ENCODE measurements at places on chromosomes 16 and 17.
A peak's percentile ranks its signal among the peaks of the same experiment; 100 is the strongest.

DNA sequence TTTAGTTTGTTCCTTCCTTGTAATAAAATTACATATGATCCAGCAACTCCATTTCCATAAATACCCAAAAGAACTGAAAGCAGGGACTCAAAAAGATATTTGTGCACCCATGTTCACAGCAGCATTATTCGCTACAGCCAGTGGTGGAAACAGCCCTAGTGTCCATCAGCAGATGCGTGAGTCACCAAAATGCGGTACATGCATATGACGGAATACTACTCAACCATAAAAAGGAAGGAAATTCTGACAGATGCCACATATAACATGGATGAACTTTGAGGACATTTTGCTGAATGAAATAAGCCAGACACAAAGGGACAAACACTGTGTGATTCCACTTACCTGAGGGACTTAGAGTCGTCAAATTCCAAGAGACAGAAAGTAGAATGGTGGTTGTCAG lies 9.1 kb upstream of the SLC47A2 start:
- no peak for DNase-seq

DNA sequence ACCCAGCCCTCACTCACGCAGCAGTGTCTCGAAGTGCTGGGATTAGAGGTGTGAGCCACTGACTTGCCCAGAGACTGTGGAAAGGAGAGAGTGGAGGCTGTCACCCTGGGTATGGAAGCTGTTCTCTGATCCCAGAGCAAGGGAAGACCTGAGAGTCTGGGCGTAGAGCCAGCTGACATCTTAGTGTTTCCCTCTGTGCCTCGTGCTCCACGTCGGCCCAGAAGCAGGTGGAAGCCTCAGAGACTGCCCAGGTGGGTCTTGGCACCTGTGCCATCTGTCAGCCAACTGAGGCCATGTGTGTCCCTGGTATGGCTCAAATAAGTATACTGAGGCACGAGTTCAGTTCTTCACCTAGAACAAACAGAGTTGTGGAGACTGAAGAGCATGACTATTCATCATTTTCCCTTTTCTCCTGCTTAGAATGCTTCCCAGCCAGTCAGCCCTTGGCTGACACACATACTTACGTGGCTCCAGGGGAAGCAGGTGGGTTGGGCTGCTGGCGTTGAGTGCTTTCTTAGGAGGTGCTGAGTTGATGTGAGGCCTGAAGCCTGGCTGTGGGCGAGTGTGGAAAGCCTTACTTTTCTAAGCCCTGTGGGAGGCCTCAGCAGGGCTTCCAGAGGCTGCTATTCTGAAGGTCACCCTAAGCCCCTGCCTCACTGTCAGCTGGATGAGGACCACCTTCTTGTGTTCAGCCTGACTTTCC lies 8.1 kb downstream of the CTRL start:
- no peak for DNase-seq

DNA sequence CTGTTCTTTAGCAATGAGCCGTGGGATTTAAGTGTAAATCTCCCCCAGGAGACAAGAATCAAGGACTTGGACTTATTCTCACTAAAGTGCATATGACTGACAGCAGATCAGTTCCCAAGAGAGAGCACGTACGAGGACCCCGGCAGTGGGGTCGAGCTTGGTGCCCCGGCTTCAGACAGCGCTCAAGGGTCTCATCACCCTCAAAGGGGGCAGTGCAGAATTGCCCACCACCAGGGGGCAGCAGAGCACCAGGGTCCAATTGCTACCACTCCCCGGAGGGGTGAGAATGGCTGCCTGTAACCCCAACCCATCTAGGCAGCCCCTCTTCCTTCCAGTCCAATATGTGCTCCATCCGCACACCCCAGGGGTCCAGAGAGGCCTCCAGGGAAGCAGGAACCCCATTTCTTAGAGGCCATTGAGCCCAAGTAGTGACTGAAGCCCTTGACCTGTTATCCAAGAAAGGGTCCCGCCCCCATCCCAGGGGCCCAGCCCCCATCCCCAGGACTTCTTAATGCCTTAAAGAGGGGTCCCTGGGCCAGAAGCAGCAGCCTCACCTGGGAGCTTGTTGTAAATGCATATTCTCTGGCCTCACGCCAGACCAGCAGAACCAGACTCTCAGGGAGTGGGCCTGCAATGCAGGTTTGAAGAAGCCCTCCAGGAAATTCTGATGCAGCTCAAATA lies 86.1 kb downstream of the ZDHHC7 start:
- peak; percentile 61 for DNase-seq

DNA sequence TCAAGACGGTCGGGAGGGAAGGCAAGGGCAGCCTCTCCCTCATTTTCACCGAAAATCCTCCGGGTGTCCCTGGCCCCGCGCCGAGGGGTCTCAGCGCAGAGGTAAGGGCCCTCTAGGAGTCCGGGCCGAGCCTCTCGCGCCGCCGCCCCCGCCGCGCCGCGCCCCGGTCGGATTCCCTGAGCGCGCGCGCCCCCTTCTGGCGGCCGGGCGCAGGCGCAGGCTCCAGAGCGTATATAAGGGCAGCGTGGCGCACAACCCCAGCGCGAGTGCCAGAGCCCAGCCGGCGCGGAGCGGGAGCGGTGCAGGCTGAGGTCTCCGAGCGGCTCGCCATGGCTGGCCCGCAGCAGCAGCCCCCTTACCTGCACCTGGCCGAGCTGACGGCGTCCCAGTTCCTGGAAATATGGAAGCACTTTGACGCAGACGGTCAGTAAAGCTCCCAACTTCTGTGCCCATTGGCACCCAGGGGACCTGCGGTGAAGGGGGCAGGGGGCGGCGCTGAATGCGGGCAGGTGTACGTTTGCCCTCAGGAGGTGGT lies at the start of gene CALB2:
TSS of gene CALB2 (plus strand) at position 260 of the 535 bp plus-strand sequence. CDS start at position 330, 70 bp downstream.
- DNase-seq = peak; percentile 84
